ENCODE measurements at places on chromosomes 5 and 9.
A peak's percentile ranks its signal among the peaks of the same experiment; 100 is the strongest.

GRCh38 chr9:128862401-128862851 is 19.3 kb downstream of the KYAT1 start:
- no peak for DNase-seq

- no peak for DNase-seq
Measured at GRCh38 chr5:173237875-173238220, 2.8 kb upstream of the NKX2-5 start.

DNA sequence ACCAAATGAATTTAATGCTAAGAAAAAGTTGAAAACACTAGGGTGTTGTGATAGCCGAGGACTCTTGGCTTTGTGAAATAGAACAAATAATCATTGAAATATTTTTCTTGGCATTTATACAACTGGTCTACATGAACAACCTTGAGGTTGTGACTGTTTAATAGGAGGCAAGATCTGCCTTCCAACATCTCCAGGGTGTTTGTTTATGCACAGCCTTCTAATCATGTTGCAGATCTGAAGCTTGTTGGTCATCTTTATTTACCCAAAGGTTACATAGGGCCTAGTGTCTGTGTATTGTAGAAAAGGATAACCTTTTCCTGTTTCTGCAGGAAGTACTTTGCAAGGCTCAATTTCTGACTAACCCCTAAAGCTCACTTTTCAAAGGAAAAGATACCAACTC is 65.2 kb upstream of the RANBP3L start:
- no peak for DNase-seq

DNA sequence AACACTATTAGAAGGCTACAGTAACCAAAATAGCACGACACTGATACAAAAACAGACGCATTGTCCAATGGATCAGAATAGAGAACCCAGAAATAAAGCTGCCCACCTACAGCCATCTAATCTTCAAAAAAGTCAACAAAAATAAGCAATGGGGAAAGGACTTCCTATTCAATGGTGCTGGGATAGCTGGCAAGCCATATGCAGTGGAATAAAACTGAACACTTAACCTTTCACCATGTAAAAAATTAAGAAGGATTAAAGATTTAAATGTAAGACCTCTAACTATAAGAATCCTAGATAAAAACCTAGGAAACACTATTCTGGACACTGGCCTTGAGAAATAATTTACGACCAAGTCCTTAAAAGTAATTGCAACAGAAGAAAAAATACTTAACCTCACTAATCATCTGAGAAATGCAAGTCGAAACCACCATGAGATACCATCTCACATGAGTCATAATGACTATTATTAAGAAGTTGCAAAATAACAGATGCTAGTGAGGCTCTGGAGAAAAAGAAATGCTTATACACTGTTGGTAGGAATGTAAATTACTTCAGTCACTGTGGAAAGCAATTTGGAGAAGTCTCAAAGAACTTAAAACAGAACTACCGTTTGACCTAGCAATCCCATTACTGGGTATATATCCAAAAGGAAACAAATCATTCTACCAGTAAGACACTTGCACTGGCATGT is 203.3 kb upstream of the CDH9 start:
- no peak for DNase-seq

- no peak for DNase-seq
Measured at GRCh38 chr5:91343916-91344315, 39.2 kb downstream of the ARRDC3 start.

GRCh38 chr9:108766626-108767161 is 89.1 kb downstream of the ACTL7B start:
- DNase-seq, result no peak

- no peak for DNase-seq
Measured at GRCh38 chr5:55305345-55305744, 2.1 kb downstream of the DHX29 start.

DNA sequence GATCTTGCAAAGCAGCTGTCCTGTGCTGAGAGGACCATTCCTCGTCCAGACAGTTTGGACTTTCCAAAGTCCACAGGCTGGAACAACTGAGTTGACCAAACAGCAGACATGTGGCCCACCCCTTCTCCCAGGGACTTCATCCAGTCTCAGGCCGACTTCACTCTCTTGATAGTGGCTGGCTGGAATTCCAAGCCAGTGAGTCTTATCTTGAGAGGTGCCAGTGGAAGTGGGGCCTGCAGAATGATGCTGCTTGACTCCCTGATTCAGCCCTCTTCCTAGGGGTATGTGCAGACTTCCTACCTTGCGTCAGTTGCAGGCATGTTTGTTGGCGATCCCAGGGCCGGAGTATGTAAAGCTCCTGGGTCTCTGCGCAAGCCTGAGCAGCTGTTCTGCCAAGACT is 131.4 kb upstream of the TSLP start:
- no peak for DNase-seq

GRCh38 chr9:96006961-96007360 is 131.5 kb downstream of the ERCC6L2 start:
- no peak for DNase-seq

DNA sequence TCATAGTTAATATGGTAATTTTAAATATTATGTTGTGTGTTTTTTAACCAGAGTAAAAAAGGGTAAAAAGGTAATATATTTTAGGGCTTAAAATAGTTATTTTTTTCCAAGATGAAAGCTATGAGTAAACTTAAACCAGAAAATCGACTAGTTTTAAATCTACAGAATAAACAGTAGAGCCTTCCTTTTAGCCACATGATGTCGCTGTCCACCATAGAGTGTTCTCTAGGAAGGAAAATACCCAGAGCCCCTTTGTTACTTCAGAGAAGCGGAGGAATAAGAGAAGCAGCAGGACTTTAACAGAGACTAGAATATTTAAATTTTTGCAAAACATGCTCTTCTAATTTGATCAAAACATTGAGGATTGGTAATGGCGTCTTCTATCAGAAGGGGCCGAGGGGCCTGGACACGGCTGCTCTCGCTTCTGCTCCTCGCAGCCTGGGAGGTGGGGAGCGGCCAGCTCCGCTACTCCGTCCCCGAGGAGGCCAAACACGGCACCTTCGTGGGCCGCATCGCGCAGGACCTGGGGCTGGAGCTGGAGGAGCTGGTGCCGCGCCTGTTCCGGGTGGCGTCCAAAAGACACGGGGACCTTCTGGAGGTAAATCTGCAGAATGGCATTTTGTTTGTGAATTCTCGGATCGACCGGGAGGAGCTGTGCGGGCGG is at the start of gene PCDHA2:
Gene PCDHA2, plus strand, starts transcription at position 258 of the 664 bp plus-strand sequence.
- no peak for DNase-seq

DNA sequence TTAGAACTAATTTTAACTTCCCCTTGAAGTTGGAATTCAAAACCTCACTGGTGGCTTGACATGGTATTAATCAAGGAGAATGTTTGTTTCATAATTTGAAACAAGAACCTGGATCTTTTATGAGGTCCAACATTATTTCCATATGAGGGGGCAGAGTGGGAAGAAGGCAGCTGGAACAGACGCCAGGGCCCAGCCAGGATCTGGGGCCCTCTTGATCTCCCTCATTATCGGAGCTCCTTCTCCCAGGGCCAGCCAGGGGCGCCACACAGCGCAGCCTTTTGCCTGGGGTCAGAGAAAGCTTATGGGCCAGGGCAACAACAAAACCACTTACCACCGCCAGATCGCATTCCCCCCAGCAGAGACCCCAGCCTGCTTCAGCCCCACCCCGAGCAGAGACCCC is 27.1 kb upstream of the NKD2 start:
- no peak for DNase-seq

- DNase-seq, result no peak
Measured at GRCh38 chr5:76547891-76548524, 75.2 kb downstream of the F2RL2 start.

DNA sequence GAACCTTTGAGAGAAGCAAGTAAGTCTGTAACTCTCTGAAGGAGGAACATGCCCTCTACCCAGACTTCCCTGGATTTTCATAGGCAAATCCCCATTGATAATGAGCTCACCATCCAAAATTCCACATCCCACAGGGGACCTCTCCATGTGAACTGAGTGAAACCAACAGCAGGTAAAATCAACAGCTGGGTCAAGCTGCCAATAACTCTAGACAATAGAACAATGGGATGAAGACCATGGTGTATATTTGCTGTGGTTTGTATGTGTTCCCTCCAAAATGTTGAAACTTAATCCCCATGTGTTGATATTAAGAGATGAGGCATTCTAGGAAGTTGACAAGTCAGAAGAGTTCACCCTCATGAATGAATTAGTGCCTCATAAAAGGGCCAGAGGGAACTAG is 110.2 kb upstream of the MYO10 start:
- DNase-seq, result no peak

- DNase-seq, result peak; percentile 24
Measured at GRCh38 chr9:137270929-137271695, 6.4 kb upstream of the TOR4A start.

- no peak for DNase-seq
Measured at GRCh38 chr9:68949271-68950000, 64.5 kb downstream of the PRKACG start.

DNA sequence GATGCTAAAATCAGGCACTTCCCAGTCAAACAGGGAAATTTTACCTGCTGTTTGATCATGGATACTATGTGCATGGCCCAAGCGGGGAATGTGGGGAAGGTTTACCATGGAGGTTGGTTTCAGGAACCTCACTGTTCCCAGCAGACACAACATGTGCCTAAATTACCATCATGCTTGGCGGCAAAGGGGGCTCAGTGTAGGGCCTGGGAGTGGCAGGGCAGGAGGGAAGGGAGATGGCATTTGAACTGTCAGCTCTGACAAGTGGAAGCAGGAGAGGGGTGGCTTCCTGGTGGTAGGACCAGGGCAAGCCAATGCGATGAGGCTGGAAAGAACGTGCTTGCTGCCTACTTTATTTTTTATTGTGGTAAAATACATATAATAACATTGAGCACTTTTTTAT is 71.7 kb upstream of the SLC25A51 start:
- DNase-seq, result no peak

DNA sequence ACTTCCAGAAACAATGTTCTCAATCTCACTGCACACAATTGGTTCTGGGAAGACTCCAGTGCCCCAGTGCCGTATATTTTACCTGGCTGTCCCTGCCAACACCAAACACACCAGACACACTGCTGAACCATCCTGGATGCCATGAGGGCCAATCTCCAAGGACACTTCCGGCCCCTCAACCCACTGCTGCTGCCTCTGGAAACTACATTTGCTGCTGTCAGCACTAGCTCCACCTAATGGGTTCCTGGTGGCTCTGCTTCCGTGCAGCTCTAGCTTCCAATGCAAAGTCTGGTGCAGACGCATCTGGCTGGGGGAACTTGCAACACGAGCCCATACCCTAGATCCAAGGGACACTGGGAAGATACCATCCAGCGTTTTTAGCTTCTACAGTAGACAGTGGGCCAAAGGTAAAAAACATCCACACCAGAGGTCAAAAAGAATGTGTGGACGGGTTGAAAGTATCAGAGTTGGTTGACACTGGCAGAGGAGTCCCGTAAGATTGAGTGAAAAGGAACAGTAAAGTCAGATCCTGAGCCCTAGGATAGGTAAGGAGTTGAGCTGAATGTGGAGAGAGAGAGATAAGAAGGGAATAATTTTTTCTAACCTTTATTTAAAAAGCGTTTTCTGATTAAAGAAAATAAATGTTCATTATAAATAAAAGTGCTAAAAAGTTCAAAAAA is 99.7 kb upstream of the KIF2A start:
- no peak for DNase-seq

- DNase-seq, result no peak
Measured at GRCh38 chr5:56356121-56356835, 123.1 kb upstream of the ANKRD55 start.

- DNase-seq, result no peak
Measured at GRCh38 chr9:104783588-104783987, 19.7 kb downstream of the NIPSNAP3B start.

- DNase-seq, result no peak
Measured at GRCh38 chr9:76877961-76878360, 28.0 kb downstream of the PRUNE2 start.

- DNase-seq, result no peak
Measured at GRCh38 chr5:54873691-54874090, 111.7 kb downstream of the ESM1 start.

DNA sequence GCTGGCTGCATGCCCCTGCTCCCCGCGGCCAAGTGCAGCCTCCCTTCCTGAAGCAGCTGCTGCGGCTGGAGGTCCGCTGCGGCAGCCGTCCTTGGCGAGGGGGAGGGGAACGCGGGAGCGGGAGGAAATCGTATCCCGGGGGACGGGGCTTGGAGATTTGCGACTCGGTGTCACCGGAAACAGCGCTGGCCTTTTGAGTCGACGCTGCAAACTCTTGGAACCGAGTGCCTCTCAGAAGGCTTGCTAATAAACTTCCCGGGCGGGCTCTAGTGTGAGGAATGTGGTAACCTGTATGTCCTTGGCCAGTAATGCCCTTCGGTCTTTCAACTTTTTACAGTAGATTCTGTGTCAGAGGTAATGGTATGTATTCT is 82.7 kb downstream of the PTPDC1 start:
- no peak for DNase-seq

DNA sequence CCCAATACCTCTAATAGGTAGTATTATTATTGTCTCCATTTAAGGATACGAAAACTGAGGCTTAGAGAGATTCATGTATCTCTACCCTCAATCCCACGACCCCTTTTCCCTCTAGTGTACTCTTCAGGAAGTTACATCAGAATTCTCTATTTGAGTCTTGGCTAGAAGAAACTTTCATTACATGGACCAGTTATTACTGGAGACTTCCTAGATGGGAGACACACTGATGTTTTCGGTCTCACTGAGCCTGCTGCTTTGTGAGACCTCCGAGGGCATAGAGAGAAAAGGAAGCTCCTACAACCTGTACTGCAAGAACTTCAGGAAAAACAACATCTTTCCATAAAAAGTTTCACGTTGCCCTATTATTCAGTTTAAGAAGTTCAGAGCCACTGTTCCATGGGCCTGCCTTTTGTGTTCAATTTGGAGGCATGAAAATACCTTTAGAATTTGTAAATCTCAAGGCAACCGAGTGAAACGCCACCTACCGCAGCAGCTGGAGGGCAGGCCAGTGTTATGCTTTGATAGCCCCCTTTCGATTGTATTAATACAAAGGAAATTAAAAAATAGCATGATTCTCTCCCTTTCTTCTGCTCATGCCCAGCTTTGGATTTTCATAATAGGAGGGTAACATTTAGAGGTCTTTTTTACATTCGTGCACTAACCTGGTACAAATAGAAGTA is 223.3 kb downstream of the EBF1 start:
- no peak for DNase-seq

Measured in CD4-positive, alpha-beta T cell treated with Interleukin-2 at 100 ng/mL for 4 hours (primary cell).